ENCODE measurements at places on chromosomes 13 and 19.

DNA sequence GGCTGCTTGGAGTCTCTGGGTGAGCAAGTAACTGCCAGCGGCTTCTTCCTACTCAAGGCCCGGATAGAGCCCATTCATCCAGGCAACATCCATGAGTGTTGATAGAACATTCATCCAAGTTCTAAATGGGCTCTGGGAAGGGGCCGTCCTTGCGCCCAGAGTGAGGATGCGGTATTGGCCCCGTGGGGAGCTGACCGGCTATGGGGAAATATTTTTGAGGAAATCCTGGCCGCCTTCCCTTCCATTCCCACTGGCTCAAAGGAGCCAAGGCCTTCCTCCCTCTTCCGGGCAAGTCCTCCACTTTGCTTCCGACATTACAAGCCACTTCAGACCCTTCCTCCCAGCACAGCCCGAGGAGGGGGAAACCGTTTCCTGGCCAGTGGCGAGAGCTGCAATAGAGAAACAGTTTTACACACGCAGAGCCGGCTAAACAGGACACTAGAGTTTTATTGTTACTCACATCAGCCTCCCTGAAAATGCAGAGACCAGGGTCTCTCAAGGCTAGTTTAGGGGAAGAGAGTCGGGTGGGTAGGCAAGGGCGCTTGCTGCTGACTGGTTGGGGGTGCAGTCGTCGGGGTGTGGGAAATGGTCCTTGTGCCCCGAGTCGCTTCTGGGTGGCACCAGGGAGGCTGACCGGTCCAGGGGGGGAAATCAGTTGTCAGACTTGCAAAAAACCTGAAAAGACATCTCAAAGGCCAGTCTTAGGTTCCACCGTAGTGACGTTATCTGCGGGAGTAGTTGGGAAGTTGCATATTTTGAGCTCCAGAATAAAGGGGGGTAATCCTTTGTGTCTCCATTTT, 37.5 kb downstream of the C13orf46 start:
- no peak for DNase-seq

GRCh38 chr19:43464134-43464775, 1.2 kb downstream of the LYPD3 start:
- peak; percentile 87 for DNase-seq

DNA sequence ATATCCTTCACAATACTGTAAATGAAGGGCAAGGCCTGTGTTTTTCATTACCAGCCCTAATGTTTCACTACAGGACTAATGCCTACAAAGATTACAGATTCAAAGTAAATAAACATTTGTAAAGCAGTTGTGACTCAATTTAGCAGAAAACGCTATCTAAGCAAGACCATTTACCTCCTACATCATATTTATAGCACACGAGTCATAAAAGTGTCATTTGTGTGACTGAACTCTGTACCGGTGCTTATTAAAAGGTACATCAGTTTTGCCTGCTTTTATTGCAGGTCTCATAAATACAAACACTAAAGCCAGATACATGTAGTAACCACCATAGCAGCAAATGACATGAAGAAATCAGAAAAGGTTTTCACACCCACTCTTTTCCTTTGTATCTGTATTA, 61.5 kb upstream of the SLC15A1 start:
- no peak for DNase-seq

DNA sequence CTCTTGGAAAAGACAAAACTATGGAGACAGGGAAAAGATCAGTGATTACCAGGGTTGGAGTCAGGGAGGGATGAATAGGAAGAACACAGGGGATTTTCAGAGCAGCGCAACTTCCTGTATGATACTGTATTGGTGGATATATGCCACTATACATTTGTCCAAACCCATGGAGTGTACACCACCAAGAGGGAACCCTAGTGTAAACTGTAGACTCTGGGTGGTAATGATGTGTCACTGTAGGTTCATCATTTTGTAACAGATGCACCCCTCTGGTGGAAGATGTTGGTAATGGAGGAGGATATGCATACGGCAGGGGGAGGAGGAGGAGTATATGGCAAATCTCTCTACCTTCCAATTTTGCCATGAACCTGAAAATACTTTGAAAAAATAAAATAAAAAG, 68.1 kb downstream of the UFM1 start:
- DNase-seq, result peak; percentile 12

GRCh38 chr19:6236310-6237291, 43.2 kb downstream of the MLLT1 start:
- no peak for DNase-seq

DNA sequence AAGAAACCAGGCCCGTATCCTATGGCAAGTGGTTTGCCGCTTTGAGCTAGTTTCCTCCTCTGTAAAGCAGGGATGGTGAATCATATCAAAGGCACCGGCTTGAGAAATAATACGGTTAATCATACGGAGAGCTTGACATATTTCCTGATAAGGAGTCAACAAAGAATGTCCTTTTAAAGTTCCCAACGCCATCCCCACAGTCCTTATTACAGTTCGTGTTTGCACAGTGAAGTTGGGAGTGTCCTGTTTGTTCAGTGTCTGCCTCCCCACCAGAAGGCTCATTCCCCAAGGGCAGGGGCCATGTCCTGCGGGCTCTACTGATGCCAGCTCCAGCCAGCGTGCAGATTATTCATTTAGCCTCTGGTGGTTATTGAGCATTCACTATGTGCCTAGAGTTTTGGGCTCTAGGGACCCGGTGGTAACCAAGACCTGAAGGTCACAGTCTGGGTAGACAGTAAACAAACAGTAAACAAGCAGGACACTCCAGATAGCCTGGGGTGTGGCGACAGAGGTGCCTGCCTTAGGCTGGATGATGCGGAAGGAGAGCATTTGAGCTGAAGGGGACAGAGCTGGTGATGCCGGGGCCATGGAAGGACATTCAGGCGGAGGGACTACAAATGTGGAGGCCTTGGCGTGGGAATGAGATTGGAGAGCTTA, 6.3 kb downstream of the GRAMD1A start:
- DNase-seq, result no peak

DNA sequence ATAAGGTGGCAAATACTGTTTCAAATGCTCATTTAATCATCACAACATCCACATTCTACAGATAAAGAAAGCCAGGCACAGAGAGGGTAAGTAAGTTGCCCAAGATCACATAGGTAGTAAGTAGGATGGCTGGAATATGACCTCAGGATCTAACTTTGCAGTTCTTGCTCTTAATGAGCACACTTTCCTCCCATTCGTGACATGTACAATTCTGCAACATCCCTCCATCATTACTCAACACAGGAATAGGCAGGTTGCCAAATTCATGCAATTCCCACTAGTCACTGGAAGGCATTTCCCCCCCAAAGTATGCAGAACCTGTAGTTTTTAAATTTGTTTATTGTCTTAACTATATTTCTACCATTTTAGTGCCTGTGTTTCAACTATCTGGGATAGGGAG, 109.2 kb downstream of the OLFM4 start:
- no peak for DNase-seq

- DNase-seq, result peak; percentile 27
Measured at GRCh38 chr13:78659450-78659730, 435 bp upstream of the OBI1 start.

DNA sequence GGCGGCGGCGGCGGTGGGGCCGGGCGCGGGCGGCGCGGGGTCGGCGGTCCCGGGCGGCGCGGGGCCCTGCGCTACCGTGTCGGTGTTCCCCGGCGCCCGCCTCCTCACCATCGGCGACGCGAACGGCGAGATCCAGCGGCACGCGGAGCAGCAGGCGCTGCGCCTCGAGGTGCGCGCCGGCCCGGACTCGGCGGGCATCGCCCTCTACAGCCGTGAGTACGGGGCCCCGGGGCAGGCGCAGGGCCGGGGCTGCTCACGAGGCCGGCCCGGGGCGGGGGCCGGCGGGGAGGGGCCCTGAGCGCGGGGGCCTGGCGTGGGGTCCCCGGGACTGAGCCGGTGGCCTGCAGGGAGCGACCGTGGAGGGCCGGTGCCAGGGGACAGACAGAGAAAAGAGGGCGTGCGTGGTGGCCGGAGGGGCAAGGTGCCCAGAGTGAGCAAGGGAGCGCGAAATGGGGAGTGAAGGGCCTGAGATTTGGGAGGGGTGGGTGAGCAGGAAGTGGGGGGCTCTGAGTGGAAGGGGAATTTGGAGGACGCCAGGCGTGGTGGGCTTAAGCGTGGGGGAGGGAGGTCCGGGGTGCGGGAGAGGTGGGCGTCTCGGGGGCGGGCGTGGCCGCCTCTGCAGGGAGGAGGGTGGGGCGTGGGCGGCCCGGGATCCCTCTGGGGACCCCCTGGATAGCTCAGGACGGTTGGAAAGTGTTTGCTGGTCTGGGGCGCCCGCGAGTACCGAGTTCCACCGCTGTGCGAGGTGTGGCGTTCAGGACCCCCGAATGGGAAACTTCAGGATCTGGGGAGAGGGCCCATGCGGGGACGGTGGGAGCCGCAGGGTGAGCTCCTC, 575 bp downstream of the CARM1 start:
- no peak for DNase-seq

- no peak for DNase-seq
Measured at GRCh38 chr19:20558571-20558970, 7.0 kb downstream of the ZNF737 start.

GRCh38 chr13:77980592-77980991, 62.0 kb upstream of the EDNRB start:
- no peak for DNase-seq

DNA sequence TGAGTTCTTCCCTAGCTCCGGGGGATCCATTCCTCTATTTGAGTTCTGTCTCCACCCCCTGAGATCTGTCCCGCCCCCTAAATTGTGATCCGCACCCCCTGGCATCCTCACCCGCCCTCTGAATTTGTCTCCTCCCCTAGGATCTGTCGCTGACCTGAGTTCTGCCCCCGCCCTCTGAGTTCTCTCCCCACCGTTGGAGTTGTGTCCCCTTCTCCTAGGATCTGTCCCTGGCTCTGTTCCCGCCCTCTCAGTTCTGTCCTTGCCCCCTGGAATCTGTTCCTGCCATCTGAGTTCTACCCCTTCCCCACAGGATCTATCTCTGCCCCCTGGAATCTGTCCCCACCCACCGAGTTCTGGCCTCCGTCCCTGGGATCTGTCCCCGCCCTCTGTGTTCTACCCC, 1.0 kb upstream of the SLC17A7 start:
- no peak for DNase-seq
